NCI-H2107 (cell line): ENCODE measurements at places on chromosomes 4 and X.

GRCh38 chrX:124895947-124896346 is 423.7 kb upstream of the TEX13C start:
- no peak for DNase-seq

DNA sequence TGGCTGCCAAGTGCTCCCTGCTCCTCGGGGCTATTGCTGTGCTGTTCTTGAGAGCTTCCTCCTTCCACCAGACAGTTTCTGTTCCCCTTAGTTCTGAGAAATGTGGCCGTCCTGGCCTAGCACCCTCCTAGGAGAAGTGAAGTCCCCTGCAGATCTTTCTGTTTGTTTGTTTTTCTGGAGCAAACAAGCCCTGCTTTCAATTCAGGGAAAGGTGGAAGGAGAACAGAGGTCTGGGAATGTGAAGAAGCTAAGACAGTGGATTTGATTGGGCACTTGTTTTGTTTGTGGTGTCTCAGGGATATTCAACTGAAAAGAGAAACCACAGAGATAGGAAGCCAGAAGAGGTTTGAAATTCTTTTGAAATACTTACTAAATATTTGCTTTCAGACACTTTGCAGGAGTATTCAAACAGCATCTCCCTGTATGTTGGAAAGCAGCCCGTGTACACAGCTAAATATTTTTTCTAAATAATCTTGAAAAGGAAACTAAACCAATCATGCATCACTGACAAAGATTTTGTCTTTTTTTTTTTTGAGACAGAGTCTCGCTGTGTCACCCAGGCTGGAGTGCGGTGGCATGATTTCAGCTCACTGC is 36.5 kb upstream of the PPM1K start:
- no peak for DNase-seq

GRCh38 chrX:112247714-112248113 is 165.1 kb upstream of the TRPC5 start:
- no peak for DNase-seq

- DNase-seq, result no peak
Measured at GRCh38 chrX:143757375-143757774, 36.8 kb upstream of the SPANXN2 start.

GRCh38 chr4:138688408-138689085 is 327.0 kb upstream of the NOCT start:
- no peak for DNase-seq

- DNase-seq, result no peak
Measured at GRCh38 chr4:20178902-20179576, 72.7 kb upstream of the SLIT2 start.
